ENCODE measurements at places on chromosomes 11 and 22.

DNA sequence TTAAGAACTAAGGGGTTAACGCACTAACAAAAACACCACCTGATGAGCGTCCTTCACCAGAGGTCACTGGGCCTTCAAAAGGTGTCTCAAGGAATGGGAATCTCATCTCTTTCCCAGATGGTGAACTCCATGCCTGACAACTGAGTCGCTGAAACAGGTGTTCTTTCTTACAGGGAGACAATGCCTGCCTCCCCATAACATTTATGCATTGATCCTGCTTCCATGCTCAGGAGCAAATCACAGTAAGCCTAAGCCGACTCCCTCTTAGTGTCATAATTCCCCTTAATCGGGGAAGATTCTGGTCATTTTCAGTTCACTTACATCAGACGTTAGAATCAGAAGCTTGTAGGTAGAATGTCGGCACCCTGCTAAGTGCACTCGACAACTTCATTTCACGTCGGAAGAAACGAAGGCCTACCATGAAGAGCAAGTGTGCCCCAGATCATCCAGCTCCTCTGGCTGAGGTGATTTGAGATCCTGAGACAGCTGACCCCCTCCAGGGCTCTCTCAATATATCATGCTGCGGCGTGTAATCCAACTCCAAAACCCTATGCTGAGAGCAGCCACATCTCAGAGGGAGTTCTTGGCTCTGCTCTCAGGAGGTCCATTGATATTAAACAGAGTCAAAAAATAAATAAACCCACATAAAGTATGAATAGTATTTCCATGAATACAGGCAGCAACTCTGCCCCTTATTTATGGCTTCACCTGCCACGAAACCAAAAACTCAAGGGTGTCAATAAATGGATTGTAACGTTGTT lies 163.1 kb downstream of the LARGE1 start:
- DNase-seq, result no peak

GRCh38 chr11:115963156-115963555 lies 458.9 kb upstream of the CADM1 start:
- DNase-seq, result no peak

DNA sequence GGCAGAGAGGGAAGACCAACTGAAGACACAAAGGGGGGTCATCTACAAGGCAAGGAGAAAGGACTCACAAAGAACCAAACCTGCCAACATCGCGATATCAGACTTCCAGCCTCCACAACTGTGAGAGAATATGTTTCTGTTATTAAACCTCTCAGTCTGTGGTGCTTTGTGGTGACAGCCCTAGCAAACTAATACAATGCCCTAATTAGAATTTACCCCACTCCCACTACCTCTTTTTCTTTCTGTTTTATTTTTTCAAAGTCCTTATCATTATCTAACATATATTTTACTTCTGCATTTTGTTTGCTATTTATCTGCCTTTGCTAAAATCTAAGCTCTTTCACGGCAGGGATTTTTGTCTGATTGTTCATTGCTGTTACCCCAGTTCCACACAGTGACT lies 2.5 kb upstream of the OR52D1 start:
- no peak for DNase-seq

DNA sequence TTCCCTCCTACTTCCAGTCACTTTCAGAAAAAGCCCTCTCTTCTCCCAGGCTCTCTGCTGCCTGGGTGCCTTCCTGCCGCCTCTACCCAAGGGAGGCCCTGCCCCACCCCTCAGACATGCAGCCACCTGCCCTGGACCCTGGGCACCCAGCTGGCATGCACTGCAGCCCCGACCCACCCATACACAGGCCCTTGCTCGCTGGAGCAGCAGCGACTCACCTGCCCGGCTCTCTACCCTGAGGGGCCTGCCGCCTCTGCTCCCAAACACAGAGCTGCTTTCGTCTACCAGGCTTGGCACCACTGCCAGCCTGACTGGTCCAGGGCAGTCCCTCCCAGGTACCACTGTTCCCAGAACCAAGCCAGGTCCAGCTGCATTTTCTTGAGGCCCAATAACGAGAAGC lies 1.2 kb upstream of the TSSK2 start:
- DNase-seq, result no peak

GRCh38 chr11:13216019-13216710 lies 61.4 kb upstream of the BMAL1 start:
- DNase-seq, result no peak

- no peak for DNase-seq
These were observed 52.8 kb downstream of the AHNAK start for GRCh38 chr11:62493801-62494200.

DNA sequence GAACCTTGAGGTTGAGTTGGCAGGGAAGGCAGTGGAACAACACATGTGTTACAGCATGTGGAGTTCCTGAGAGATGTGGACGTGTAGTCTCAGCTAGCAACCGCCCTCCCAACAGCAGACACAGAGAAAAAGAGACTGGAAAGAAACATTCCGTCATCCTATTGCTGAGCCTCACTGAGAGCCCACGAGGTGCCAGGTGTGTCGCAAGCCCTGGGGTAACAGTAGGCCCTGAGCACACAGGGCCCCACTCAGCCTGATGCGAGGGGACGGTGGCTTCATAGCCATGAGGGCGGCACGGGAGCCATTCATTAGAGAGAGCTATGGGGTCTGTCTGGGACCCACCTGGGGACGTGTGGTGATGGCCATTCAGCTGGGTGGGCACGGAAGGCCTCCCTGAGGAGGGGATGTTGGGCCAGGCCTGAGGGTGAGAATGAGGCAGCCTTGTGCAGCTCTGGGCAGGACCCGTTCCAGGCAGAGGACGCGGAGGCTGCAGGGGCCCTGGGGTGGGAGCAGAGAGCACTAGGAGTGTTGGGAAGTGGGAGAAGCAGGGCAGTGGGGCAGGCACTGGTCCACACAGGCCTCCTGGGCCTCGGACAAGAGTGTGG lies 26.2 kb downstream of the MPPED1 start:
- no peak for DNase-seq

DNA sequence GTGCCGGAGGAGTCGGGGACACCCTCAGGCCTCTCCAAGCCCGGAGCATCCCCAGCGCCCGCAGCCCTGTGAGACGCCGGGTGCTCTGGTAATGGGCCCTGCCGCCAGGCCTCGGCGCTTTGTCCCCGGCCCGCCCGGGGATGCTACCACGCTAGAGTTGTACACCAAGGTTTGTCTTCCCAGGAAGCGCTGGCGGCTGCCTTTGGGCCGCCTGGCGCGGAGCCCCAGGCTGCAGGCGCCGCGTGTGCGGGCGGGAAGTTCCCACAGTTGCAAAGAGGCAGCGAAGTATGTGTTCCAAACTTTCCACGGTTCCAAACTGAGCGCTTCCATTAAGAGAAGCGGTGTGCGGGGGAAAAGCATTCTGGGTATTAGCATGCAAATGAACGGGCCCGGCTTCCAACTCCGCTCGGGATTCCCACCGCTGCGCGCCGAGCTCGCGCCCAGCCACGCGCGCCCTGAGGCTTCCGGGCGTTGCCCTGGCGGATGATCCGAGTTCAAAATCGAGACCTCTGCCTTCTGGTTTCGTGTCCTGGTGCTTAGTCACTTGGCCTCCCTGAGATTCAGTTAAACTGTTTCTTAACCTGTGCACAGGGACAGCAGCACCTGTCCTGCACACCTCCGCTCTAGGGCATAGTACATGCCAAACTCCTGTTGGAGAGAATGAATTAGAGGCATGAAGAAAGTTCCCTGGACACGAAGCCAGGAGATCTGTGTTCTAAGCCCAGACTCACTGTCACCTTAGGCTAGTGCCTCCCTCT lies 1.3 kb upstream of the PATZ1 start:
- DNase-seq, result peak; percentile 2

DNA sequence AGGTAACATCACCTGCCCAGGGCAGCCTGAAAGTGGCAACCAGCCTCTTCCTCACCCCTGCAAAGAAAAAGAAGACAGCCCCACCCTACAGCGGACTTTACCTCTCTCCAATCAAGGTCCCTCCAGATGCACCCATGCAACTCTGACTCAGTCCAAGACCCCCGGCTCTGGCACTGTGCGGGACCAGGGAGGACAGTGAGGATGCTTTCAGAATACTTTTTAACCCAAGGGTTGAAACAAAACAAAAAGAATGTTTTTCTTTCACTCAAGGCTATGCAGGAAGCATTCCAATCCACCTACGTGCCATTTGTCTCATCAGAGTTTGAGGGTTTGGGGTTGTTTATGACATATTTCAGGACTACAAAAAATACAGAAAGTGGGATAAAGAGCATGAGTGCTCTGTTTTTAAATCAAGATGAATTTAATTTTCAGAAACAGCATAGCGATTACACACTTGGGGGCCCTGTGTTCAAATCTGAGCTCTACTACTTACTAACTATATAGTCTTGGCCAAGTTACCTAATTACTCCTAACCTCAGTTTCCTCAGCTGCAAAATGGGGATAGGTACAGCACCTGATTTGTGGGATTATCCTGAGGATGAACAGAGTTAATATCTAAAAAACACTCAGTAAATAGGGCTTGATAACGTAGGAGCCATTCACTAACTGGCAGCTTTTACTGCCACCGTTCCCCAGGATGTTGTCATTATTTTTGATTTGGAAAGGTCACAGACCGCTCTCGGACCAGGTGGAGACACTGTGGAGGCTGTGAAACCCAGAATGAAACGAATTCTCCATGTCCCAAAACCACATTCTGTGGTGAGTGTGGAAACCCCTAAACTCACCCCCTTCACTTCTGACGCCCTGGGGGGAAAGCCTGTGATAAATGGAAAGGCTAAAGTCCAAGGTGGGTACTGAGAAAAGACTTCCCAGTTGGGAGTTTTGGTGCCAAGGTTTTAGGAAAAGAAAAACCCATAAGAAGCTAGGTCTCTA lies 5.6 kb downstream of the PLAAT3 start:
- DNase-seq, result no peak

GRCh38 chr11:67117176-67117575 lies 1.9 kb upstream of the KDM2A start:
- DNase-seq, result no peak

DNA sequence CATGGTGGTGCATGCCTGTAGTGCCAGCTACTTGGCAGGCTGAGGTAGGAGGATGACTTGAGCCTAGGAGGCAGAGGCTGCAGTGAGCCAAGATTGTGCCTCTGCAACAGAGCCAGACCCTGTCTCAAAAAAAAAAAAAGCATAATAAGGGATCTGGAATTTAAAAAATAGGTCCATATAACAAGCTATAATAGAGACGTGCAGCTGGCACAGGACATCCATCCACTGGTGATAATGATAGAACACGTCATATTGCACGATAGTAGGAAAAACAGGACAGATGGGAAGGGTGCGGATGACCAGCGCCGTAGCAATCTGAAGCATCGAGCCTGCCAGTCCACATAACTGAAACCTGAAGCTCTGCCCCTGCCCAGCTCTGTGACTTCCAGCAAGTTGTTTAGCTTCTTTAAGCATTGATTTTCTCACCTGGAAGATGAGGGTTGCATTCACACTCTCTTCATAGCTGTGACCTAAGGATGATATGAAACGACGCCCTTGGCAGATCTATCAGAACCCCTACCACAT lies 60.3 kb upstream of the PRODH start:
- DNase-seq, result no peak

DNA sequence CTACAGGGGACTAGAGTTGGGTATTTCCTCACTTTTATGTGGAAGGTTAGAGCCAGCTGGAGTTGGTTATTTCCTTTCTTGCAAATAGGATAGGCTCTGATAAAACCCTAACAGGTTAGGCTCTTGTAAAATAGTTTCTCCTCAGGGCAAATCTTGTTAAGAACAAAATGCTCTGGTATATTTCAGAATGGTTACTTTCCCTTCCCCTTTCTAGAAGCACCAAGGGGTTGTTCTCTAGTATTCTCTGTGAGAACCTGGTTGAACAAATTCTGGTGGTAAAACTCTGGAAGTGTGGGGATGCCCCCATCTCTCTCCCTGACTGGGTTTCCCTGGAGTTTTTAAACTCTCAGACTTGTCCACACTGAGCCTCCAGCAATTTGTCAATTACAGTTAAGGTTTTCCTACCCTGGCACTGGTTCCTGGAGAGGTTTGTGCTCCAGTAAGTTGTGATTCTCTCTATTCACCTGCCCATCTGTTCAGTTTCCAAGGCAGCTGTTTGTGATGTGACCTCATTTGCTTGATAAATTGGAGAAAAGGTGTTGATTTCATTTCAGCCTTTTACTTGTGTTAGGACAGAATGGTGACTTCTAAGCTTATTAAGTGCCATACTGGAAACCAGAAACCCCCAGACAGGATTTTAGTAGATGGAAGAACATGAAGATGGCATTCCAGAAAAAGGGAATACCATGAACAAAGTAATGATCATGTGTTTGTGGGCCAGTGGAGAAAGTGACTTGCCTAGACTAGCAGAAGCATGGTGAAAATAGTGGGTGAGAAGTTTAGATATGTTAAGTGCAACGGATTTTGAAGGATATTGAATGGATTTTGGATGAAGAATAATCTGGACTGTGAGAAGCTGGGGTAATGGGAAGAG lies 64.6 kb downstream of the EXT2 start:
- no peak for DNase-seq

GRCh38 chr22:38180841-38181452 lies 683 bp downstream of the PLA2G6 start:
- DNase-seq, result no peak

GRCh38 chr11:98561252-98561651 lies 459.5 kb upstream of the CNTN5 start:
- no peak for DNase-seq

- DNase-seq, result no peak
These were observed 247.9 kb upstream of the CNTN5 start for GRCh38 chr11:98772893-98773292.

DNA sequence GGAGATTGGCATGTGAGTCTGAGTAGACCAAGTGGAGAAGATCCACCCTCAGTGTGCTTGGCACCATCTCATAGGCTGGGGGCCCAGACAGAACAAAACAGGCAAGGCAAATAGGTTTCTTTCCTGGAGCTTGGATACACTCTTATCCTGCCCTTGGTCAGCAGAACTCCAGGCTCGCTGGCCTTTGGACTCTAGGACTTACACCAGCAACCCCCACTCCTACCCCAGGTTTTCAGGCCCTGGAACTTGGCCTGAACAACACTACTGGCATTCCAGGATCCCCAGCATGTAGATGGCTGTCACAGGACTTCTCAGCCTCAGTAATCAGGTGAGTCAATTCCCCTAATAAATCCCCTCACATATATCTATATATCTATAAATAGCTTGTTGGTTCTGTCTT lies 637.7 kb downstream of the OPCML start:
- DNase-seq, result no peak

DNA sequence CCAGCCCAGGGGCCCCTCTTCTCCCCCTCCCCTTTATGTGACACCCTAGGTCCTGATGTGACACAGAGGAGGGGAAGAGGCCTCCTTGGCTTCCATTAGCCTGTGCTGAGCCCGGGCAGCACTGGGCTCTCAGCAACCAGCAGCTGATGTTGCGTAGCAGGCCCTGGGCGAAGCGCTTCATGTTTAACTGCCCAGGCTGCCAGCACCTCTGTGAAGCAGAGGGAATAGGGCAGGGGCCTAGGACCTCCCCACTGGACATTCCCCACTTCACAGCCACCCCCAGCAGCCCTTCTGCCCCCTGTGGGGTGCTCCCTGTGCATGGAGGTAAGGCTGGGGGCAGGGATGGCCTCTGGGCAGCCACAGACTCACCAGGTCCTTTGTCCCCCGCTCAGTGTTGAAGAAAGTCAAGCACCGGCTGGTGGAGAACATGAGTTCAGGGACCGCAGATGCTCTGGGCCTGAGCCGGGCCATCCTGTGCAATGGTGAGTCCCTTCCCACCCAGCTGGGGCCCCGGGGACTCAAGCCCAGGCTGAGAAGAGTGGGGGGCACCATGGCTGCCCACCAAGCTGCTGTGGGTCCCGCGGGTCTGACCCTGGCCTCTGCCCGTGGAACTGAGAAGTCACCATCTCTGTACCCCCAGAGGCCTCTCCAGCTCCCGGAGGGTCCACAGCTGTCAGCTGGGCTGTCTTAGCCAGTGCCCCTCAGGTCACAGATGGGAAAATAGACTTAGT lies 11.6 kb downstream of the PICK1 start:
- DNase-seq, result no peak

GRCh38 chr11:132576706-132577105 lies 955.6 kb downstream of the OPCML start:
- no peak for DNase-seq

- no peak for DNase-seq
These were observed 60.8 kb downstream of the MYO7A start for GRCh38 chr11:77188633-77189491.

Measured in stimulated activated CD8-positive, alpha-beta memory T cell treated with anti-CD3 and anti-CD28 coated beads, Interleukin-4, amount 100 ng/mL, for 1 hour (primary cell).